ENCODE measurements at places on chromosomes 1 and 21.

GRCh38 chr1:25799935-25800702, at the start of gene SELENON:
Gene SELENON (plus strand): TSS chr1:25800193. CDS start chr1:25800231, 38 bp downstream.
- peak; percentile 20 for DNase-seq

GRCh38 chr1:37752583-37753471, 12.1 kb downstream of the EPHA10 start:
- DNase-seq: no peak

DNA sequence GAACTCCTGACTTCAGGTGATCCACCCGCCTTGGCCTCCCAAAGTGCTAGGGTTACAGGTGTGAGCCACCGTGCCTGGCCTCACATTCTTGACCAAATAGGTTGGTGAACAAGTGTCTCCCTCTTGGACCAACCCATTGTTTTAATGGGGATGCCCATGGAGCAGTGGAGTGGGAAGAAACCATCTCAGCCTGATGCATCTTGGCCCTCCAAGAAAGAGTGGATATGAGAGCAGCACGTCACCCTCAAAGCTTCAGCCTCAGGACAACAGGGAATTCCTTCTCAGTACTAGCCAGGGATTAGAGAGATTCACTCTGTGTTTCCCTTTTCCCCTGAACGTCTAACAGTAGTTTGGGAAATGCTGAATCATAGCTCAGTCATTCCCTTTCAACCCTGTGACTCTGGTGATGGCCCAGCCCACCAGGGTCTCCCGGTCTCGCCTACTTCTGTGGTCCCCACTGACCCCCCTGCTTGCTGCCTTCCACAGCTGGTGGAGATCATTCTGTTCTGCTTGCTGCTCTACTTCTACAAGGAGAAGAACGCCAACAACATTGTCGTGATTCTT, 37.4 kb downstream of the NIPAL3 start:
- no peak for DNase-seq

DNA sequence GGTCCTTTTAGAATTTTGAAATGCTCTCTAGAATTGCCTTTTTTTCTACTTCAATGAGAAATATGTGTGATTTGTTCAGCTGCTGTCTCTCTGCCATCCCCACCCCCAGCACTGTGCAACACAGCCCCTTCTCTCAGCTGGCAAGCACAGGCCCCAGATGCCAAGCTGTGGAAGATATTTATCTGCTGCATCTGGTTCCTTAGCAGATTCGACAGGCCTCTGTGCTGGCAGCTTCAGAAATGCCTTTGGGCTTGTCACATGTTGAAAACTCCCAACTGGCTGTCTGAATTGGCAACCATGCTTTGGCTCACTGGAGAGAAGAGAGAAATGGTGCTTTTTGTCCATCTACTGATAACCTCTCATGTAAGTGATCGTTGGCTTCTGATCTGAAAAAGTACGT, 206.7 kb upstream of the C1orf87 start:
- DNase-seq: no peak

DNA sequence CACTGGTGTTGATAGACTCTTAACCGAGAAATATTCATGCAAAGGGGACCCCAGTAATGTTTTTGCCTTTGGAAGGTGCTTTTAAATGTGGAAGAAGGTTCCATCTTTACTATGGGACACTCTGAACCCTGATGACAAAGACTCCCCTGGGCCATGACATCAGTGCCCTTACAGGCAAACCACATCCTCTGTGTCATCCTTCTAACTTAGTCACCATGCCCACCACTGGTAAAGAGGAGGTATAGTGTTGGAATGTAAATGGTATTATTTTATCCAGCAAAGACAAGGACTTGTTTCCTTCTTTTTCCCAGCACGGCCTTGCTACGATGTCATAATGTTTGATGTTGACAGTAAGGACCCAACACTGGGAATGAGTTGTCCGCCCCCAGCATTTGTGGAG, 12.6 kb downstream of the METTL13 start:
- DNase-seq: peak; percentile 66

GRCh38 chr1:24057171-24057570, 54.8 kb downstream of the MYOM3 start:
- DNase-seq: no peak

DNA sequence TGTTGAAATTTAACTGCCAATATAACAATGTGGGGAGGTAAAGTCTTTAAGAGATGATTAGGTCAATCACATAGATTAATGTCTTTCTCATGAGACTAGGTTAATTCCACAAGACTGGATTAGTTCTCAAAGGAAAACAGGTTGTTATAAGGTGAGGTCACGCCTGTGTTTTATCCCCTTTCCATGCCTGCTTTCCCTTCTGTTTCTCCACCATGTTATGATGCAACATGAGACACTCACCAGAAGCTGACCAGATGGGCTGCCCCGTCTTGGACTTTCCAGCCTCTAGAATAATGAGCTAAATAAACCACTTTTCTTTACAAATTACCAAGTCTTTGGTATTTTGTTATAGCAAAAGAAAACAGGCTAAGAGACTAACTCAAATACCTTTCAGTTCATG, 70.8 kb downstream of the DDAH1 start:
- DNase-seq: no peak

- DNase-seq: peak; percentile 52
Measured at GRCh38 chr1:44810101-44810761, 1.9 kb downstream of the BTBD19 start.

- DNase-seq: no peak
Measured at GRCh38 chr1:212979340-212980122, 29.2 kb downstream of the VASH2 start.

DNA sequence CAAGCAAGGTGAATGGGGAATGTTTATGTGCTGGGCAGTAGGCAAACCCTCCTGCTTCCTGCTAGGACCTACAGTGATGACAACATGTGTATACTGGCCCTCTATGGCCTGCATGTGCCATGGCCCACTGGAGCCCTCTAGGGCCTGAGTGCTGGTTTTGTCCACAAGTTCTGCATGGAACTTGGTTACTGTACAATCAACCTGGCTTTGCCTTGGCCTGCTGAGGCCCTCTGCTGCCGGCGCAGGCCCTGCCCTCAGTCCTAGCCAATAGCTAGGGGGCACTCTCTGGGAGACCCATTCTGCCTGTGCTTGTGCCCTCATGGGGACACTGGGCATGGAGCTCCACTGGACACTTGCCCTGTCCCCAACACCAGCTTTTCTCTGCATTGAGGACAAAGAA, 138.6 kb upstream of the NGF start:
- DNase-seq: no peak

DNA sequence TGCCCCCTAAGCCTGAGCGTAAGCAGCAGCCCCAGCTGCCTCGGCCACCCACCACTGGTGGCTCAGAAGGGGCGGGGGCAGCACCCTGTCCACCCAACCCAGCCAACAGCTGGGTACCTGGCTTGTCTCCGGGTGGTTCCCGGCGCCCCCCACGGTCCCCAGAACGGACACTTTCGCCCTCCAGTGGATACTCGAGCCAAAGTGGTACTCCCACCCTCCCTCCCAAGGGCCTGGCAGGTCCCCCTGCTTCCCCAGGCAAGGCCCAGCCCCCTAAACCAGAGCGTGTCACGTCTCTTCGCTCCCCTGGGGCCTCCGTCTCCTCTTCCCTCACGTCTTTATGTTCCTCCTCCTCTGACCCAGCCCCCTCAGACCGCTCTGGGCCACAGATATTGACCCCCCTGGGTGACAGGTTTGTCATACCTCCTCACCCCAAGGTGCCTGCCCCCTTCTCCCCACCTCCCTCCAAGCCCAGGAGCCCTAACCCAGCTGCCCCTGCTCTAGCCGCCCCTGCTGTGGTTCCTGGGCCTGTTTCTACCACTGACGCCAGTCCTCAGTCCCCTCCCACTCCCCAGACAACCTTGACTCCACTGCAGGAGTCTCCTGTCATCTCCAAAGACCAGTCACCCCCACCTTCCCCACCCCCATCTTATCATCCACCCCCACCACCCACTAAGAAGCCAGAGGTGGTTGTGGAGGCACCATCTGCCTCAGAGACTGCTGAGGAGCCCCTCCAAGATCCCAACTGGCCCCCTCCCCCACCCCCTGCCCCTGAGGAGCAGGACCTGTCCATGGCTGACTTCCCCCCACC, 46.2 kb downstream of the YARS1 start:
- no peak for DNase-seq

DNA sequence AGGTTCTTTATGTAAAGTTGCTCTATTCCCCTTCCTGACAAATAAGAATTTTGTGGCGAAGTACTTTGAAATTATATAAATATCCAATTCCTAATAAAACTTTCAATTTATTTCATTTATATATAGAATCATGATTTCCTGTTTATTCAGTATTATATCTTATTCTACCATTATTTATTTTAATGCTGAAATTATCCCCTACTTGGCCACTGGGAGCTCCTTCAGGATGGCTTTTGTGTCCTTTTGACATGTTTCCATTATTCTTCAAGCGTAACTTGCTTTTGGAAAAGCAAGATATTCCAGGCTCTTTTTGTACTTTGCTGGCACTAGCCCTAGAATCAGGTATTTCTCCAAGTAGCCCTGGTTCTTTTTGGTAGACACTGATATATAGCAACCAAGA, 67.2 kb upstream of the CACYBP start:
- DNase-seq: no peak

- DNase-seq: no peak
Measured at GRCh38 chr21:41241341-41241740, 73.4 kb downstream of the BACE2 start.

- DNase-seq: peak; percentile 16
Measured at GRCh38 chr1:153494976-153495535, 34.6 kb upstream of the S100A7 start.

DNA sequence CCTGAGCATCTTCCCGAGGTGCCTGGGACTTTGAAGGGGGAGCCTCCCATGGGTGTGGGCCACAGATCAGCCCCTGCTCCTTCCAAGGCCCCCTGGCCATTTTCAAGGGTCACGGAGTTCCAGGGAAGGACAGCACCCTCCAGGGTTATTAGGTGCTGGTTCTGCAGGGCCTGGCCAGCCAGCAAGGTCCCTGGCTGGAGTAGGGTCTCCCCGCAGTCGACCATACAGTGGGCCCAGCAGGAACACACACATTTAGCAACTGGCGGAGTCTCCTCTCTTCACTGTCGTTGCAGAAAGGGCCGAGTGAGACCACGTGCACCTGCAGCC, 17.7 kb upstream of the SUMO3 start:
- DNase-seq: no peak

GRCh38 chr1:15346346-15347030, 63.2 kb upstream of the EFHD2 start:
- DNase-seq: no peak

All from T1000 (cell line).